Thoracic aorta (tissue), 2 donors: ENCODE measurements at places on chromosomes 12 and 14. TPM values are rescaled to one million over a fixed set of nuclear protein-coding genes. Genes with fewer than 3 reads are reported as not detected.
A peak's percentile ranks its signal among the peaks of the same experiment; 100 is the strongest.

DNA sequence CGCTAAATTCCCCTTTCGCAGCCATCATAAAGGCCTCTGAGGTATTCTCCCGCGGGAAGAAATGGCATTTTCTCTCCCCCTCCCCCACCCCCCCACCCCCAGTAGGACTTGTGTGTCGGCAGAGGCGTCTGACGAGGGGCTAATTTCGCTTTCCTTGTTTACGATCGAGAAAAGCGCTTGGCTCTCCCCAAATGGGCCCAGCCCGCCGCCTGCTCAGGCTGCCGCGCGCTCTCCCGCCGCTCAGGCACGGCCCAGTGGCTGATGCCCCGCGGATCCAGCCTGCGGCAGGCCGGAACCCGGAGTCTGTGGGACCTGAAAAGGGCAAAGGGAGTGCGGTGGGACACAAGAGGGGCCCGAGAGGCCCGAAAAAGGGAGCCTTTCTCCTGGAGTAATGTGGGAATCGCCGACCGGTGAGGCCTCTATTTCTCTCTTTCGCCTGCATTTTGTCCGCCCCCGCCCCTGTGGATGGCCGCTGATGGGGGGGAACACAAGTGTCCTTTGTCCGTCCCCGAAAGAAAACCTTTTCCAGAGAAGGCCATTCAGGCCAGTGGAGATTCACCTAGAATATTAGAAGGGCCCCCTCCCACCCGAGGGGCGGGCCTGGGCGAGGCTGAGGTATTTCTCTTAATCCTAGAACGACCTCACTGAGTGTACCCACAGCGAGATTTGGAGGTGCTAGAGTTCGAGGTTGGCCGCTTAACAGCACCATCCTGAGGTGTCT, 9.0 kb upstream of the HOXC6 start:
- no peak for DNase-seq

The ZNF385A gene
- 19.0 TPM for total RNA-seq

The ARG2 gene
- total RNA-seq: 2.8 TPM

- DNase-seq: no peak
Measured at GRCh38 chr14:22314183-22314820, 274.7 kb downstream of the DAD1 start.

DNA sequence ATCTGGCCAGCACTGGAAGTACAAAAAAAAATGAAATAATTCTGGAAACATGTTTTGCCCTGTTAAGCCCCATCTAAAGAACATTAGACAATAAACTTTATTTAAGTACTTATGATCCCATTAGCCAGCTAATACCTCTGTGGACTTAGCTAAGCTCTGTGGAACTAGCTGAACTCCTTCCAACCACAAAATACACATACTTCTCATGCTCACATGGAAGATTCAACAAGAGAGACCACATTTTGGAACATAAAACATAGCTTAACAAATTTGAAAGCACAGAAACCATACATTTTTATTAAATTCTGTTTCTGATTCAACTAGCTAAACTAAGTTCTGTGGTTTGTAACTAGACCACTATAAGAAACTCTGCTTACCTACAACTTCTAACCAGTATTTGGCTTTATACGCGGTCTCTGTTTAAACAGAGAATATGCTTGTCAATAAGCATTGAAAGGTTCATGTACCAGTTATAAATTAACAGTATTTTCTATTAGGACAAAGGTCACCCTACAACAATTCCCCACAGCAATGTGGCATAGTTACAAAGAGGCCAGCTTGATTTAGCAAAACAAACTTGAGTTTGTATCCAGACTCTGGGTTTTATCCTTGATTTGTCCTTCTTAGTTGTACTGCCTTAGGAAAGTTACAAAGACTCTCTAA, 300.1 kb downstream of the C12orf50 start:
- no peak for DNase-seq

DNA sequence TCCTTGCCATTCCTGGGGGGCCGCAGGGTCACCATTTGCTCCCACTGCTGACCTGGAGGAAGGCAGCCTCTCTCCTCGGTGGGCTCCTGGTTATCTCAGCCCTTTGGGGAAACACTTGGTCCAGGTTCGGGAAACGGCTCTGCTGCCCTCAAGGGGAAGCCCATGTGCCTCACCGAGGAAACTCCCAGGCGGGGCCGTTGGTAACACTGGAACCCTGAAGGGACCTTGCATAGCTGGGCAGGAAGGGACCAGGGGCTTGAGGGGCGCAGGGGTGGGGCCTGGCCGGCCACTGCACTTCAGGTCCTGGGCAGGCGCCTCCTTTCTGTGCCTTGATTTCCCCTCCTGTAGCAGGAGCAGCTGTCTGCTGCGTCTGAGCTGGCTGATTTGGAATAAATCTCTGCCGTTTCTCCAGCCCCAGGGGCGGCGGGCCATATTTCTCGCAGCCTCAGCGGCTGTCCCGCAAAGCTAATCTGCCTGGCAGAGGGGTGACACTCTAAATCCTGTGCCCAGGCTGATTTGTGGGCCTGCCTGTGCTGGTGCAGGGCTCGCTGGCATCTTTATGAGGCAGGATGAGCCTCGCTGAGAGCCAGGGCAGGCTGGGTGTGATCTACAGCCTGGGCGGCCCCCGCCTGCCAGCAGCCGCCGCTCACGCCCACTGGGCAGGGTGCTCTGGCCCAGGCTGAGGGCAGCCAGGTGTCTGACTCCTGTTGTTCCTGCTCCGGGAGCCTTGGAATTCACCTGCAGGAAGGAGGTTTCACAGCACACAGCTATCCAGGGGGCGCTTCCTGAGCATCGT, 49.7 kb downstream of the KIF26A start:
- DNase-seq: no peak

- no peak for DNase-seq
Measured at GRCh38 chr12:129357233-129357632, 504.0 kb downstream of the GLT1D1 start.

The GLIPR1 gene
- total RNA-seq: 66.9 TPM

The ESPL1 gene
- 0.78 TPM for total RNA-seq

The KCNMB4 gene
- total RNA-seq: 1.6 TPM

The LIN7A gene
- total RNA-seq: 0.41 TPM

The ANKRD33 gene
- not detected for total RNA-seq

The BICDL1 gene
- total RNA-seq: 0.68 TPM

The AMIGO2 gene
- 32.1 TPM for total RNA-seq

The HSPB8 gene
- 172 TPM for total RNA-seq

GRCh38 chr14:88012495-88012894, 7.6 kb downstream of the GPR65 start:
- no peak for DNase-seq

GRCh38 chr12:53701518-53702264, 25.6 kb downstream of the CALCOCO1 start:
- DNase-seq: peak; percentile 42

The GPR65 gene
- total RNA-seq: 2.8 TPM

- DNase-seq: no peak
Measured at GRCh38 chr14:72094844-72095582, 162.8 kb downstream of the RGS6 start.

DNA sequence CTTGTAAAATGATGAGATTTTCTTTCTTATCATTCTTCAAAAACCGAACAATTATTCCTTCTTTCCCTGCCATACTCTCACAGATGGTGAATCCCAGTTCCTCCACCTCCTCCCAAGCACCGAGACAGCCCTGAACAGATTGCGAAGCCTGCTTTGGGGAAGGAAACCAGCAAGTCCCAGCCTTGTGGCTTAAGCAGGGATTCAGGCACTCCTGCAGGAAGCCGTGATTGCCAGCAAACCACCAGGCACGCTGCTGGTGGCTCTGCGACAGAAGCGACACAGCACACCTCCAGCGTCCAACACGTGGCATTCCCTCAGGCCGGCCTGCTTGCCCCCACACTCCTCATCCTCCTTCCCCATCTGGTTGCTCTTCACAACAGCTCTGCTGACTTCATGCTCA, 237.7 kb downstream of the GXYLT1 start:
- no peak for DNase-seq

- DNase-seq: no peak
Measured at GRCh38 chr12:3227076-3227975, 150.1 kb downstream of the TSPAN9 start.

GRCh38 chr12:43968736-43969135, 132.9 kb downstream of the TMEM117 start:
- no peak for DNase-seq

DNA sequence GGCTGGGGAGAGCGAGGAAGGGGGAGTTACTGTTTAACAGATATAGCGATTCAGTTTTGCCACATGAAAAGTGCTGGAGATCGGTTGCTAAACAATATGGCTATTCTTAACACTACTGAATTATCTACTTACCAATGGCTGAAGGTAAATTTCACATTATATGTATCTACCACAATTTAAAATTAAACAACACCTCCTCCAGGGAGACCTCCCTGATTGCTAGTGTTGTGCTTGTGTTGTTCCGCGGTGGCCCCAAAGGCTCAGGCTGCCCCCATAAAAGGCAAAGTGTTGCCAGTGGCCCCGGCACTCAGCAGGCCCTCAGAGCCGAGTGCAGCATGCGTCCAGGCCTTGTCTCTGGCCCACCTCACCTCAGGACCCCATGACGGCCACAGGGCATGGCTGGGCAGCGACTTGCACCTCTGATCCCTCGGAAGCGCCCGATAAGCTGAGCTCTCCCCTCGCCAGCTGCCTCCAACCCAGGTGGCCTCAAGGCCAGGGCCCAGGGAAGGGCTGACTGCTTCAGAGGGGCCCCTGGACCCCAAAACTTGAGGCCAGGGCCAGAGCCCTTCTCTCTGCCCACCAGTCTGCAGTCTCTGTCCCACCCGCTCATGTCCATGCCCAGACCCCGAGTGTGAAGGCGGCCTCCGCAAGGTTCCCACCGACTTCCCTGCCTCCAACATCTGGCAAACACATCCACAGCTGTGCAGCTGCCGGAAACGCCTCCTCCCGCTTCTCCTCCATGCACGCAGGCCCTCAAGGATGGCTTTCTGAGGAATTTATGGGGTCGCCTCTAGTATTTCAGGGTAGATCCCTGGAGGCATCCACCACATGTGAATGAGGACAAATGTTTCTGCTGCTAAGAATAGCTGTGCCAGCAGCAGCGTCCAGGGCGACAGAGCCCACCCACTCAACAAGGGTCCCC, 60.0 kb downstream of the NCOR2 start:
- DNase-seq: no peak

DNA sequence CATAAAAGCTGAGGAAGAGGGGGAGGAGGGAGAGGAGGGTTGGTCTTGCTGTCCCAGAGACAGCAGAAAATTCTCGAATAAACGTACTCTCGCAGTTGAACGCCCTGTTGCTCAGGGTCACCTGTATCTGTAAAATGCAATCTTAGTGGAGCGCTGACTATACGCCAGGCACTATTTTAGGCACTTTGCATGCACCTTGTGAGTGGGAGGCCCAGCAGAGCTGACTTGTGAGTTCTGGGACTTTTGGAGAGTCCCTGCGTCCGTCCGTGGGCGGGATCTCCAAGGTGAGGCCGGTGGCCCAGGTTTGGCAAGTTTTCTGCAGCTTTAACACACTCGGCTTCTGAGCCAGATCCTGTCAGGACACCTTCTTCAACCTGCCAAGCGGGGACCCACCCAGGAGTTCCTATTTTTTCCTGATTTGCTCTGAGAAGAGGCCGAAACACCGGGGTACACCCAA, 32.5 kb upstream of the PLEKHG6 start:
- DNase-seq: no peak

The KLHL33 gene
- 0.14 TPM for total RNA-seq

- no peak for DNase-seq
Measured at GRCh38 chr12:52872644-52873389, 24.0 kb upstream of the KRT78 start.

DNA sequence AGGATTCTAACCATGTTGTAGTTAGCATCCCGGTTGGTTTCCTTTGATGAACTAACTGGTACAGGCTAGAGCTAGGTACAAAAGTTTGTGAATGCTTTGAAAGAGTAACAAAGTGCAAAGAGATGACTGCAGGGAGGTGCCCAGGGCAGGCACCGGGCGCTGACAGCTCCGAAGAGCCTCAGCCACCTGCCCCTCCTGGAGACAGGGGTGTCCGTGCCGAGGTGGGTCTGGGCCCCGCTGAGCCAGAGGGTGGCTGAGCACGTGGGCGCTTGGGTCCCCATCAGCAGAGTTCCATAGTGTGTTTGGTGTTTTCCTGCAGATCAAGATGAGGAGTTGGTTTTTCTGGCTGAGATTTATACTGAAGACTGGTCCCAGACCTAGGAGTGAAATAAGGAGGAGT, 19.9 kb downstream of the PRKAB1 start:
- no peak for DNase-seq

- DNase-seq: no peak
Measured at GRCh38 chr12:51694146-51694545, 103.1 kb downstream of the SCN8A start.

DNA sequence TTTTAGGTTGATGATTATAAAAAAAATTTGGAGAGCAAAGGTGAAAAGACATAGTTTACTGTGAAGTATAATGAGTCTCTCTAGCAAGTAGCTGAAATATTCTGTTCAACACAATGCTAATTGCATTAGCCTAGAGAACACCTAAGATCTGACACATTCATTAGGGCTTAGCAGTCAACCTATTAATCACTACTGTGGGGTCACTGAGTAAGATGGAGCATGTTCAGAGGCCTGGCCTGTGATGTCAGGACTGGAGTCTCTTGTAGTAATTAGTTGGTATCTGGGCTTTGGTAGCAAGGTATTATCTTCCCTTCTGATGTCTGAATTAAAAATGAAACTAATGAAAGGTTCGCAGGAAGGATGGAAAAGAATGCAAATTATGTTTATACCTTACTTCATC, 112.7 kb downstream of the SLC16A7 start:
- no peak for DNase-seq

GRCh38 chr12:106490264-106490663, 92.5 kb upstream of the RFX4 start:
- no peak for DNase-seq

The TAS2R10 gene
- 4.6 TPM for total RNA-seq

GRCh38 chr14:93712079-93712837, 76.0 kb downstream of the PRIMA1 start:
- DNase-seq: no peak

DNA sequence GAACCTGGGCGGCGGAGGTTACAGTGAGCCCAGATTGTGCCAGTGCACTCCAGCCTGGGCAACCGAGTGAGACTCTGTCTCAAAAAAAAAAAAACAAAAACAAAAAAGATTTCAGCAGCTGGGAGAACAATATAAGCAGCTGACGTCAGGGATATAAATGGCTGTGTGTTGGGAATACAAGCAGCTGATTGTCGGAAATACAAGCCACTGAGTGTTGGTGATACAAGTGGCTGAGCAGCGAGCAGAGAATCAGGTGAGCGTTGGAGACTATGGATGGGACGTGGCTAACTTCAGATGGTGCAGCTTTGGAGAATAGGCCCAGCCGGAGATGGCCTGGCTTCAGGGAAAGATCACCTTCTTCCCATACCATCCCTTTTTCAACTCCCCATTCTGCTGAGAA, 32.0 kb downstream of the PSEN1 start:
- DNase-seq: no peak

DNA sequence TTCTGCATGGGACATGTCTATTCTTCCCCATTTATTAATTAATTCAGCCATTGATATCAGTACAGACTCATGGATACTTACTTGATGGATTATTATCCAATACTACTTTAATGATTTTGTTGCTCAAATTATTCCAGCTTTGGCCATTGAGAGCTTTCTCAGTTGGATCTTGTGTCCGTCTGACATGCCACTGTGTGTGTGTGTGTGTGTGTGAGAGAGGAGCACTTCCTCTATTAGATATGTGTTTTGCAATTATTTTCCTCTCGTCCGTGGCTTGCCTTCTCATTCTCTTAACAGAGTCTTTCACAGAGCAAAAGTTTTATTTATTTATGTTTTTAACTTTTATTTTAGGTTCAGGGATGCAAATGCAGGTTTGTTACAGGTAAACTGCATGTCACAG, 194.2 kb downstream of the ADGRD1 start:
- DNase-seq: no peak
